Activated T-helper 1 cell treated with anti-CD3 and anti-CD28 coated beads, Interleukin-2, amount 50 U/mL, for 16 hours (primary cell): ENCODE measurements at places on chromosomes 2 and 18.

DNA sequence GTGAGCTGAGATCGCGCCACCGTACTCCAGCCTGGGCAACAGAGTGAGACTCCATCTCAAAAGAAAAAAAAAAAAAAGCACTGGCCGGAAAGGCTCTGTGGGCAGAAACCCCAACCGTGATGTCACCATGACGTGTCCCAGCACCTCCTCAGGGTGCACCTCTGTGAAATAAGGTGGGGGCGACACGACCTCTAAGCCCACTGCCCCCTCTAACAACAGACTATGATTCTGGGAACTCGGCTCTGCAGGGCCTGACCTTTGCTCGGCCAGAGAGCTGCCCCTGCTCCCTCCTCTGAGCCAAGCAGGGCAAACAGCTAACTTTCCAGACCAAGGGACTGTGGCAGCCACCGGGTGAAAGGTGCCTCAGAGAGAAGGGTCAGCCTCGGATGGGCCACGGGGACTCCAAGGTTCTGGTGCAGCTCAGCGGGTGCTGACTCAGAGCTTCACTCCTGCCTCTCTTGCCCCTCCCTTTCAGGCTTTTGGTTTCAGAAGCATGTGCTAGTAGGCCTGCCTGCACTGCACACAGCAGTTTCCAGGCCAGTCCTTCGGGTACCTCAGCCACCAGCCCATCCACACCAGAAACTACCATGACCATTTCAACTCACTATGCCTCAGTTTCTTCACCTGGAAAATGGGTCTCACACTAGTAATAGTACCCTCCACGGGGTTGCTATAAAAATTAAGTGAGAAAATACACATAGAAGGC, 8.0 kb downstream of the TMBIM1 start:
- peak; percentile 40 for DNase-seq

DNA sequence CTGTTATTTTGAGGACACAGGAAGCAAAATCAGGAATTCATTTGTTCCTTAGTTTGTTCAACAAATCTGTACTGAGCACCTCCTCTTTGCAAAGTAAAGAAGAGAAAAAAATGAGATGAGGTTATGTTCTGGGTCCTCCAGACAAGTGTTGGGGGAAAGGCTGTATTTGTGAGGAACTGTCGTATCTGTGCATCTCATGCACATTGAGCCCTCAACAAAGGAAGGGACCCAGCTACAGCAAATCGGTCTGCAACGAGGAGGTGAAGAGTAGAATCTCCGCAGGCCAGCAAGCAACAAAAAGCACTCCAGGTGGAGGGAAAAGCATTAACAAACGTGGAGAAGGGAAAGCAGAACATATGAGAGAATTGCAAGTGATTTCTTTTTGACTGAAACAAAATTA, 143.0 kb upstream of the CYP1B1 start:
- DNase-seq: no peak

- DNase-seq: peak; percentile 14
Measured at GRCh38 chr2:157627594-157628476, 829 bp downstream of the ACVR1C start.

- no peak for DNase-seq
Measured at GRCh38 chr18:57544936-57545660, 41.4 kb downstream of the FECH start.

- DNase-seq: no peak
Measured at GRCh38 chr2:167406558-167406957, 518.3 kb downstream of the XIRP2 start.

GRCh38 chr2:36528274-36528673, 69.7 kb downstream of the FEZ2 start:
- no peak for DNase-seq

- DNase-seq: no peak
Measured at GRCh38 chr2:68390586-68390985, 25.5 kb downstream of the PLEK start.

DNA sequence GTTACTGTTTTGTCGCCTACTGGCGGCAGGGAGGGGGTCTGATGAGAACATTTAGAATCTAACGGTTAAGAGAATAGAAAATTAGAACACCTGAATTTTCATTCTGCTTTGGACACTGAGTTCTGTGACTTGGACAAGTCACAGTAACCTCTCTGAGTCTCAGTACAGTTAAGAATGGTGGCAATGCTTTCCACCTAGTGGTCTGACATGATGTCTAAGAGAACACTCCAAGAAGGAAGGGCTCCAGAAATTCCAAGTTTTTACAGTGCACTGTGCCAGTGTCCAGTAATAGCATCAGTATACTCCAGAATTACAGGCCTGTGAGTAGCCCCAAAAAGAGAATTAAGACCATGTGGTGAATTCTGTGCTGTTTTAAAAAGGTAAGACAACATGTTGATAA, 174.1 kb upstream of the ZFP36L2 start:
- DNase-seq: no peak

- DNase-seq: no peak
Measured at GRCh38 chr2:176774766-176775451, 437.7 kb upstream of the HNRNPA3 start.

DNA sequence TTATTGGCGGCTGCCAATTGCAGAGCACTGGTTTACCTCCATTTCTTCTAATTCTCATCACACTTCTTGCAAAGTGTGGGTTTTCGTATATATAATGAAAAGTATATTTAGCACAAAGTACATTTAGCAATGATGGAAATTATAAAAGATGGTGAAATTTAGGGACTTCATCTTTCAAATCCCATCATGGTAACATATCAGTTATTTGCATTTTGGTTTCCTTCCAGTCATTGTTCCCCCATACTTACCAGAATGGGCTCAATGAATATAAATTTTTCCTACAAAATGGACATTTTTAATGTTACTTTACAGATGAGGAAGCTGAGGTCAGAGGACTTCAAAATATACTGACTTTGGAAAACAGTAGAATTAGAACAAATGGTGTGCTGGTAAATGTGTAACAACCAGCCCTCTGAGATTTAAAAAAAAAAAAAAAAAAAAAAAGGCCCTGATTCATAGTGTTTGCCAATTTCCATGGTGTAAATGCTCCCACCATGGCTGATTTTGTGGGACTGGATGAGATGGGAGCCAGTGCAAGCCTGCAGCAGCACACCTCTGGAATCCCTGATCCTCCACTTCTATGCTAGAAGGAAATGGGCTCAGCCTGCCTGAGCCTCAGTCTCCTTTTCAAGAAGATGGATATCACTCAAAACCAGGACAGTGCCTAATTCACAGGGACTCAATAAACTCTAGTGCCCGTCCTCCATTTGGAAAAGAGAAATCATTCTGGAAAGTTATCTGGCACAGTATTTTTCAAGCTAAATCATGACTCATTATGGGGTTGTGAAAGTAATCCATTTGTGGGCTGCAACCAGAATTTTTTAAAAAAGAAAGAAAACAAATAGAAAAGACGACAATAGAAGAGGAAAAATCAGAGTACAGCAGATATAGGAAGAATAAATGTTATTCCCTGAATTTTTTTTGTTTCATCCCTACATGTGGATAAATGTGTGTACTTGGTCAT, 34.0 kb downstream of the LBH start:
- no peak for DNase-seq

- DNase-seq: no peak
Measured at GRCh38 chr2:54176577-54176976, 61.2 kb downstream of the ACYP2 start.

- no peak for DNase-seq
Measured at GRCh38 chr2:102258386-102259074, 52.8 kb upstream of the IL1RL1 start.

DNA sequence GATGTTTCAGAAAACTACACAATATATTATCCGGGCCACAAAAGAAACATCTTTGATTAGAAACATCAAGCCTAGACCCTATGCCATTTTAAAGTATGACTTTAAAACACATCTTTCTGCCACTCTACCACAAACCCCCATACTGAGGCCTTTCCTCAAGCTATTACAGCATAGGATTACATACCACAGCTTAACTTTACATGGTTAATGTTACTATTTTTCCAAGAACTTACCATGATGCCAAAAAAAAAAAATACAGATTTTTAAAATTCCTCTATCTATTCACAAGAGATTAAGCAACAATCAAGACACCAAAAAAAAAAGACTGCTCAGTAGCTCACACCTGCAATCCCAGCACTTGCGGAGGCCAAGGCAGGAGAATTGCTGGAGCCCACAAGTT, 9.0 kb downstream of the NCKAP1 start:
- no peak for DNase-seq

GRCh38 chr2:100812116-100812515, 7.8 kb upstream of the NPAS2 start:
- DNase-seq: no peak

- no peak for DNase-seq
Measured at GRCh38 chr2:10781746-10782145, 30.8 kb downstream of the PDIA6 start.

DNA sequence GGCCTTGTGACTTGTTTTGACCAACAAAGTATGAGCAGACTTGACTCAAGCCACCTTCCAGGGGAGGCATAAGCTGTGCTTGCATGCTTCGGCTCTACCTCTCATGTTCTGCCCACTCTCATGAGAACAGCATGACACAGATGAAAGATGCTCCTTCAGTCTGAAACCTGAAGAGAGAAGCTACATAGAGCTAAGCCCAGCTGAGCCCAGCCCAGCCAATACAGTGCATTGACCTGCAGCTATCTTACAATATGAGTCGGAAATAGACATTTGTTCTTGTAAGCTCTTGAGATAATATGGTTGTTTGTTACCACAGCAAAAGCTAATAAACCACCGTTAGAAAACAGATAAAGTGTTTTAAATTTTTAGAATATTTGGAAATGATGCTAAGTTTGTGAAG, 426.7 kb upstream of the PKDCC start:
- no peak for DNase-seq

- no peak for DNase-seq
Measured at GRCh38 chr2:16680304-16680703, 14.7 kb upstream of the CYRIA start.

- DNase-seq: peak; percentile 40
Measured at GRCh38 chr2:172465417-172466334, 38.3 kb downstream of the ITGA6 start.

GRCh38 chr2:187310701-187311100, 137.4 kb downstream of the CALCRL start:
- no peak for DNase-seq
